GM04503 (cell line): ENCODE measurements at places on chromosomes 16 and 17.

DNA sequence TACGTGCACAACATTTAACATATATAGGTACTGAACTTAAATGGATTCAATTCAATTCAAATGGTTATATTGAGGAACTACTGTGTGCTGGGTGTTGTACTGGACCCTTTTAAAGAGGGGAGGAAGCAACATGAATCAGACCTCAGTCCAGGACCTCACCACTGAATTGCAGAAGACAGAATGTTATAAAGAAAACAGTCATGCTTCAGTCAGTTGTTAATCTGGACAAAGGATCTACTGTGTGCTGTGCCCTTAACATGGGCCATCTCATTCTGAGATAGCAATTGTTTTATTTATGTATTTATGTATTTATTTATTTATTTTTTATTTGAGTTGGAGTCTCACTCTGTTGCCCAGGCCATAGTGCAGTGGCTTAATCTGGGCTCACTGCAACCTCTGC lies 240.1 kb downstream of the HAPSTR1 start:
- DNase-seq: no peak

DNA sequence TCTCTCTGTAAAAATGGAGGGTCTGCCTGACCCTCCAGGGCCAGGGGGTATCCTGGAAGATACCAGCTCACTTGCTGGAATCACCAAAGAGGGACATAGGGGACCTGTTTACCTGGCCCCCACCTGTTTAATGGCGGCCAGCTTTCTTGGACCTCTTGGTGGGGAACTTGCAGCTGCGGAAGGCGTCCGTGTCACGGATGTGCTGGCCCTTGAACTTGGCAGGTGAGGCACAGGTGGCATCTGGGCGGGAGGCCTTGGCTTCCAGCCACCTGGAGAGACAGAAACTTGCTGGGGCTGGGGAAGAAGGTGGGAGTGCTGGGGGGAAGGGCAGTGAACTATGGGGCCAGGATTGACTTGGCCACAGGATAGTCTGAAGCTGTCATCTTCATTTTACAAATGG lies 3.5 kb downstream of the CHAD start:
- no peak for DNase-seq

DNA sequence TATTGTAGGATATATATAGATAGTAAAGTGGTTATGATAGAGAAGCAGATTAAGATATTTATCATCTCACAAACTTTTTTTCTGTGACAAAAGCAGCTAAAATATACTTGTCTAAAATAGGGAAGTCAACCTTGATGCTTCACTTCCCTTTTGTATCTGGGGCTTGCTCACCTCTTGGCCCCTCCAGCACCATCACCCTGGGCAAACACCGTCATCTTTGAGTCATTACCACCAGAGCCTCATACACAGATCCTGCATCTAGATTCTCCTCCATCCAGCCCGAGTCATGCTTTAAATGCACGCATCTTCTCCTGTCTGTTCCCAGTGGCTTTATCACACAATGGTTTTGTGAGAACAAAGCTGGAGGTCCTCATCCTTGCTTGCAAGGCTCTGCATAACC lies 1062.7 kb upstream of the EEF2KMT start:
- no peak for DNase-seq

- no peak for DNase-seq
Observed at GRCh38 chr17:37255432-37255831, 120.4 kb upstream of the C17orf78 start.

DNA sequence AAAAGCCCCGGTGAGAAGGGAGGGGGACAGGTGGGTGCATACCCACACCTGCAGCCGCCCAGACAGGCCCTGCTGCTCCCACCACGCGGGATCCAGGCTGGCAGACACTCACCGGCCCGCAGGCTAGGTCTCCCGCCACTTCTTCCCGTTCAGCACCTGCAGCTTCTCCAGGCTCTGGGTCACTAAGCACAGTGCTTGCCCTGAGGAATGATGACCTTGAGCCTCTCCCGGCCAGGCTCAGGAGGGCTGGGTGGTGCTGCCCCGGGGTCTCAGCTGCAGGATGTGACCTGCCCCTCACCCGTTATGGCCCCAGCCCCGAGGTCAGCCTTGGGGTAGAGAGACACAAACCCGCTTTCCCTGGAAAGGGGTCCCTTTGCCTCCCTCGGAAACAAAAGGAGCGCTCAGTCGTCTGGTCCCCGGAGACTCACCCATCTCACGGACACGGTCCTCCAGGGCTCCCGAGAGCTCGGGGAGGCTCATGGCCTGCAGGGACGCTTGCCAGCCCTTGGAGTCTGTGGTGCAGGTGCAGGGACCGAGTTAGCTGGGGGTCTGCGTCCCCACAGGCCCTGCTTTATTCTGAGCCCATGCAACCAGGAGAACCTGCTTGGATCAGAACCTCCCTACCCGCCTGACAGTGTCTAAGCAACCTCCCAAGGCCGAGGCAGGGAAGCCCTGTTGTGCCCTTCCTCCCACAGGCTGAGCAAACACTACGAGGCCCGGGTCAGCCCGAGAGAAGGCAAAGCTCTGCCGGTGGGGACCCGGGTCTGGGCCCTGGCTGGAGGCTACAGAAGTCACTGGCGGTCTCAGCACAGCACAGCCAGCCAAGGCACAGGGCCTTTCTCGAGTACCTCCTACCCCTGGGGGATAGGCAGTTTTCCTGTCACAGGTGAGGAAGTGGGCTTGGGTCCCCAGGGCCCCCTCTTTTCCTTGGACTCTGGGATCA lies 3.8 kb downstream of the NUDT16L1 start:
- no peak for DNase-seq
